ENCODE measurements at places on chromosomes 7 and 10. TPM values are rescaled to one million over a fixed set of nuclear protein-coding genes. Genes with fewer than 3 reads are reported as not detected.

DNA sequence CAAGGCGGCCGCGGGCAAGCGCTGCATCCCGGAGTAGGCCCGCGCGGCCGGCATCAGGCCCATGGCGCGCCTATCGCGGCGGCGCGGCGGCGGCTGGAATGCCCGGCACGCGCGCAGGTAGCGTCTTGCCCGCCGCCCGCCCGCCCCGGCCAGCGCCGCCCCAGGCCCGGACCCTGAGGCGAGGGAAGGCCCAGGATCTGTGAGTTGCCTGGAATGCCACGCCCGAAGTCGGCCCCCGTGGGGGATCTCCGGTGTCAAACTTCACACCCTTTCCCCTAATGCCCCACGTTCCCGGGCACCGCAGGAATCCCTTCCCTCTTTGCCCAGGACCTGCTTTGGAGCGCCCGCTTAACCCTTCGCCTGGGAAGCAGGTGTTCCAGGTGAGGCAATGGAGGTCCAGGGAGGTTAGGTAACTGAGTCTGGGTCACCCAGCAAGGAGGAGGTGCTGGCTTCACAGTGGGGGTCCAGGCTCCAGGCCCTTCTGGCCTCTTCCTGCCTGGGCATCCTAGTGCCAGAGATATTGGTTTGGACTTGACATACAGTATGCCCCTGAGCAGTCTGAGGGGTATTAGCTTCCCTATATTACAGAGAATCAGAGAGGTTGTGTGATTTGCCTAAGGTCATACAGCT, 138.1 kb downstream of the ARHGAP22 start:
- no peak for DNase-seq

DNA sequence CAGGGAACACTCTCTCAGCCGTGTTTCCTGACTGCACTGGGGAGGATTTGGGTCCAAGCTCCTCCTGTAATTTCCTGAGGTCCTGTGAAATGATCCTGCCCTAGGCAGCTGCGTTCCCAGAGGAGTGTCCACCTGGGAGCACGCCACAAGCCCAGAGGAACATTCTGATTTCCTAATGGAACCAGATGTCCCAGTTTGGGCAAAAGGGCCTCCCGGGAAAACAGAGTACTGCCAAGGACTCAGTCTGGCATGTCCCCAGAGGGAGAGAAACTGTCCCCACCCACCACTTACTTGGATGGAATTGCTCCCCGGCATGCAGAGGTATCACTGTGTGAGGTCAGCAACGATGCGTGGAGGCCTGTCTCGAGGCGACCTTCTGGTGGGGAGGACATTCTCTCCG, 34.5 kb downstream of the ASB13 start:
- no peak for DNase-seq

GRCh38 chr7:65441010-65441409, 67.4 kb downstream of the ZNF92 start:
- no peak for DNase-seq

DNA sequence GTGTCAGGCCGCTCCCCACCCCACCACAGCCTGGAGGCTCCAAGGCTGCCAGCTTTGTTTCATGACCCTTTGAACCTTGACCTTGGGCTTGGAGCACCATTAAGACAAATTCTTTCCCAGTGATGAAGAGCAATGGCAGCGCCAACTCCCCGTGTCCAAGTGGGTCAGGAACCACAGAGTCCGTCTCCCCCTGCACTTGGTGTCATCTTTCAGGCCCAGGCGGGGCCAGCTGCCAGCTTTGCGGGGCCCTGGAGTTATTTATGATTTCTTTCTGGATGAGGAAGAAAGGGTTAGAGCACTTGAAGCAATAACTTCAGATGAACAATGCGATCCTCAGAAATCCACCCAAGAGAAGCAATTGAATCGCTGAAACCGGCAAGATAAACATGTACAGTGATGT, 110.8 kb downstream of the MYL10 start:
- no peak for DNase-seq

- no peak for DNase-seq
These were observed 29.3 kb downstream of the CXCL12 start for GRCh38 chr10:44355630-44356029.

DNA sequence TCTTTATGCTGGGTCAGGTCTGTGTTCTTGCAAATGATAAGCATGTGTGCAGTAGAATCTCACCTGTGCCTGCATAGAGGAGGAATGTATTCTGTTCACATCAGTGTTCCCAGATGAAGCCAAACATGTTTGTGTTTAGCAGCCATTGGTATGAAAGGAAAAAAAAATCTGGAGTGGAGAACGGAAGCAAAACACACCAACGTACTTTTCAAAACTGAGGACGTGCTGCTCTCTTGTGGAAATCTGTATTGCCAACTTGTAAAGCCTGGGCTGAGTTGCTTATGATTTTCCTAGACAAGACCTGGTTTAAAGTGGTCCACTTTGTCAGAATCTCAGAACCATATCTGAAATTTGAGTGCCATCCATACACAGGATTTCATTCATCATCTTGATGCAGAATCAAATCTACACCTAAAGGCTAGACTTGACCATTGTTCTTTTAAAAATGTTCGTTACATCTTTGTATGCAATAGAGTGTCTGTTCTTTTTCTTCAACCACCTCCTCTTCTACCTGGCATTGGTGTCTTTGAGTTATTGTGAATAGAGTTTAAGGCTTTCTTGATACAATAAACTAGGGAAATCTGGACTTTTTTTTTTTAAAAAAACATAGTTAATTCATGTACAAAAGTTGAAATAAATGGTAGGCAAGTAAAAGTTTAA, 367.7 kb downstream of the PHF14 start:
- DNase-seq, result no peak

DNA sequence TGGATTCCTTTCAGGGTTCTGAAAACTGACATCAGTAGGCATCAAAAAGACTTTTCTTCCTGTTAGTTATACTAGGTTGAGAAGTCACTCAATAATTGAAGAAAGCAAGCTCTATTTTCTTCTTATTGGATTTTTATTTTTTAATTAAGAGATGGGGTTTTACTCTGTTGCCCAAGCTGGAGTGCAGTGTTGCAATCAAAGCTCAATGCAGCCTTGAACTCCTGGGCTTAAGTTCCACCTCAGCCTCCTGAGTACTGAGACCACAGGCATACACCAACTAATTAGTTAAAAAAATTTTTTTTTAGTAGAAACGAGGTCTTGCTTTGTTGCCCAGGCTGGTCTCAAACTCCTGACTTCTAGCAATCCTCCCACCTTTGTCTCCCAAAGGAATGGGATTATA, 28.0 kb downstream of the PIP4K2A start:
- DNase-seq, result no peak

DNA sequence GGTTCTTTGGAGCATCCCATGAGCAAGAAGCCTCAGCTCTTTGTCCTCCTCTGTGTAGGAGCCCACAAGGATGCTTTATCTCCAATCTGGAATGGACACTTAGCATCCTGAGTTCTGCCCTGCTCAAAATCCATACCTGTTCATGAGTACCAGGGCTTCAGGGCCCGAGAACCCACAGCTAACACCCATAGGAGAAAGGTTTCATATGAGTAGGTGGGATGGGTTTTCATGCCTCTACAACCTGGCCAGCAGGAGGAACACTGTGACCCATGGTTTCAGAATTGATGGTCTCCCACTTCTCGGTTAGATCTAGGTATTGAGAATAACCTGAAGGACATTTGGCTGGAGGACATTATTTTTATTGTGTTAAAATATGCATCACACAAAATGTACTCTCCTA, 57.8 kb downstream of the TBXAS1 start:
- DNase-seq, result no peak

DNA sequence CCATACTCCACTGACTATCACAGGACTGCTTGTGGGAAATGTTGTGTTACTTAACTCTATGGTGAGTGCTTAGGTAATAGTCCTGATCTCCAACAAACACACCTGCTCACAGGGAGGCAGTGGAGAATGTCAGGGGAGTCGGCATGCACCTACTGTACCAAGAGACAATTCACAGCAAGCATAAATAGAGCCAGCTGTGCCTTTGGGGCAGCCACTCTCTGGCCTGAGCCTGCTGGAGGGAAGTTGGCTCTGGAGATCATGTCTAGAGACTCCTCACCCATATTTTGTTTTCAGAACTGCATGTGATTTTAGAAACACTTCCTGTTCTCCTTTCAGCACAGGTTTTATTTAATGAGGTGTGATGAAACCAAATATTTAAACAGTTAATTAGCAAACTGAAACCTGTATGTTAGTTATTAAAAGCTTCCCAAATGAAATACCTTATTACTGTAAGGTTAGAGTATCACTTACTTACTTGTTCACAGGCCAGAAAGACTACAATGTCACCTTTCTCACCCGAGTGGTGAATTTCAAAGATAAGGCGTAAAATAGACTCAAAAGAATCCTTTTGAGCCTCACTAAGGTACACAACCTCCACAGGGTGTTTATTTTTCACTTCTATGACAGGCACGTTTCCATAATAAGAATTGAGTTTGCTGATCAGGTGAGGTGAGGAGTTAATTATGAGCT, 21.8 kb downstream of the DHX32 start:
- no peak for DNase-seq

FZD1 gene
- 3.8 TPM for total RNA-seq

CFAP70 gene
- total RNA-seq, result 2.3 TPM

JAKMIP3 gene
- 0.17 TPM for total RNA-seq
